ENCODE measurements at places on chromosomes 5 and 9.

- DNase-seq, result no peak
These were observed 73.5 kb upstream of the TMEM215 start for GRCh38 chr9:32709871-32710270.

DNA sequence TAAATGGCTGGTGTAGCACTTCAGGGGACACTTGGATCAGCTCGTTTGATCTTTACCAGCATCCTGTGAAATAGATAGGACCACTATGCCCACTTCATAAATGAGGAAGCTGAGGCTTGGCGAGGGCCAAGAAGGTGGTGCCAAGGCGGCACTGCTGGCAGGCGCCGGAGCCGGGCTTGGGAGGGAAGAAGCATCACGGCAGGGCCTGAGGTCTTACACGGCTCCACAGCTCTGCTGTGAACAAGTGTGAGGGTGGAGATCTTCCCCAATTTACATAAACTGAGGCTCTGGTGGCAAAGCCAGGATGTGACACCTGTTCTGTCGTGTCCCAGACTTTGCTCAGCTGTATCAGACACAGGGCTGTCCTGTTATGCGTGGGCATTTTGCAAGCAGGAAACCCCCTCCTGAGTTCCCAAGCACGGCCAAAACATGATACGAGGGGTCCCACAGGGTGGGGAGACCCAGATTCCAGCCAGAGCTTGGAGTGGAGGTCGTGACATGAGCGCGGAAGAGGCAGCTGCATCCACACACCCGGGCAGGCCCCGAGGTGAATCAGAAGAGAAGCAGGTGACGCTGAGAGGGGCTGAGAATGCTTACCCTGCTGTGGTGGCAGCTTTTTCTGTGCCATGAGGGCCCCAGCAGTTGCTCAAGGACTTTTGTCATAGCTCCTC, 117.5 kb upstream of the BOD1 start:
- DNase-seq, result no peak

GRCh38 chr5:32803656-32804055, 92.5 kb downstream of the NPR3 start:
- DNase-seq, result no peak

- DNase-seq, result no peak
These were observed 7.3 kb upstream of the RPS6 start for GRCh38 chr9:19387317-19387716.

DNA sequence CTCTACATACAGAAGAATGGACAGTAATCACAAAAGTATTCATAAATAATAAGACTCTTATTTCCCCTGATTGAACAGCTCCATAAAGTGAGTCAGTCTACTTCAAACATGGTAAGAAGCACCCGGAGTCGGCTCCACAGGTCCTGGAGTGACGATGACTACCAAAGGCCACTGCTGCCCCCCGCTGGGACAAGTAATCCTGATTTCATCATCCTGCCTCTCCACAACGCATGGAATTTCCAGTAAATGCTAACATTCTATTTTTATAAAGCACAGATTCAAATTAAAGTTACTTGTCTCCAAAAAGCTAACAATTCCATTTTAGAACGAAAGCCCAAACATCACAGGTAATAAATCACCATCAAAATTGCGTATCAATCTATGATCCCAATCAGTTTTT, 16.2 kb downstream of the ATPSCKMT start:
- DNase-seq, result no peak

GRCh38 chr9:7780261-7780988, 19.2 kb downstream of the DMAC1 start:
- no peak for DNase-seq

GRCh38 chr5:145934276-145934675, 2.1 kb upstream of the SH3RF2 start:
- no peak for DNase-seq

DNA sequence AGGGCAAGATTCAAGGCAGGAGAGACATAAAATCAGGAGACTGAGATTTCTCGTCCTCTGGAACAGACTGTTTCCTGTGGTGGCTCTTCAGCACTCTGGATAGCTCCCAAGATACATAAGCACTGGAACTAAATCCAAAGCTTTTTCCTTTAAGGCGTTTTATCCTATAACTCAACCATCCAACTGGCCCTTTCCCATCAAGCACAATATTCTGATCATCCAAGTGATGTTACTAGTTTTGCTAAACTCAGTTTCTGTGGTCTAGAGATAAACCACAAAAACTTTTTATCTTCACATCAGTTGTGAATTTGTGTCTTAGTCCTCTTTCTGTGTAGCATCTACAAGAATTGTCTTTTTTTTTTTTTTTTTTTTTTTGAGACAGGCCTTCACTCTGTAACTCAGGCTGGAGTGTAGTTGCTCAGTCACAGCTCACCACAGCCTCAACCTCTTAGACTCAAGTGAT, 299.4 kb downstream of the COX7C start:
- DNase-seq, result no peak

- no peak for DNase-seq
These were observed 14.0 kb downstream of the UBAP2 start for GRCh38 chr9:34034698-34035065.

DNA sequence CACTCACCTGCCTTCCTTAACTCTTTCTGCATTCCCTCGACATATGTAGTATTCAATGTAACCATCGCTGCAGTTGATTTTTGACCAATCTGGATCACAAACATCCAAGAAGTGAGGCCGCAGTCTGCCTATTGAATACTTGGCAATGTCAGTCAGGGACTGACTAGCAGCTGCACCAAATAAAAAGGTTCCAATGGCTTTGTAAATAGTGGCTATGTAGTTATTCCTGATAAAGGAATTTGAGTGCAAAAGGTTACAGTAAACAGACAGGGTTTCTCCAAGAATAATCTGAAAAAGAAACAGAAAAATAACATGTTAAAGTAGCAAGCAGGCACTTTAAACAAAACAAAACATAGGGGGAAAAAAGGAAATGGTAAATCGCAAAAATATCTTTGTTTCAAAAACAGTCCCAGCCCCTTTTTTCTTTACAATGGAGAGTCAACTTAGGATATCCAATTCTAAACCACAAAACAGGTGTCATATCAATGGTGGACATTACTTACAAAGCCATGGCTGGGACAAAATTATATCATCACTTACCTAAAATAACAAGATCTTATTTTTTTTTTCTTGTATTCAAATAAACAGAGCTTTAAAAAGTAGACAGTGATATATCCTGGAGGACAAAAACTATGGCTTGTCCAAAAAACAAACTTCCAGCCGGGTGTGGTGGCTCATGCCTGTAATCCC, 66.8 kb downstream of the PLPP1 start:
- no peak for DNase-seq

DNA sequence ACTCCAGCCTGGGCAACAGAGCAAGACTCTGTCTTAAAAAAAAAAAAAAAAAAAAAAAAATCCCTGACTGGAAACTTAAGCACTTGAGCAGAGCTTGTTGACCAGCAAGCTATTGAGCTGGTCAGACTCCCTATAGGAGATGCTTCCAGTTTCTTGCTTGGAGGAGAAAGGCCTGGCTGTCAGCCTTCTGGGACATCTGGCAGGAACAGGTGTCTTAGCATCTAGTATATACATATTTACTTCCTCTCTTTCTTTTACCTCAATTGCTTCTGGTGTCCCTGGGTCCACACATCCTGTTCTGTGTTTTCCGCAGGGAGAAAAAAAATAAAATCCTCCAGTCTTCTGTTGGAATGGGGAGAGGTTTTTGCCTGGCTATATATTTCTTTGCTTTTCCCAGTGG, 60.1 kb downstream of the PRKACG start:
- DNase-seq, result no peak

DNA sequence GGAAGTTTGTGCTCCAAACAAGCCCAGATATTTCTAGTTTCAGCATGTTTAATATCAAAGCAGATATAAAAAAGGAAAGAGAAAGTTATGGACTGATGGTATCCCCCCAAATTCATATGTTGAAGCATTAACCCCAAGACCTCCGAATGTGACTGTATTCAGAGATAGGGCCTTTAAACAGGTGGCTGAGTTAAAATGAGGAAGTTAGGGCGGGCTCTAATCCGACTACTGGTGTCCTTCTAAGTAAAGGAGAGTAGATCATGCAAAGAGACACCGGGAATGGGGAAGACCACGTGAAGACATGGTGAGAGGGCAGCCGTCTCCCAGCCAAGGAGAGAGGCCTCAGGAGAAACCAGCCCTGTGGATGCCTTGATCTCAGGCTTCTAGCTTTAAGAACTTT, 324.1 kb upstream of the KIF2A start:
- DNase-seq, result no peak

DNA sequence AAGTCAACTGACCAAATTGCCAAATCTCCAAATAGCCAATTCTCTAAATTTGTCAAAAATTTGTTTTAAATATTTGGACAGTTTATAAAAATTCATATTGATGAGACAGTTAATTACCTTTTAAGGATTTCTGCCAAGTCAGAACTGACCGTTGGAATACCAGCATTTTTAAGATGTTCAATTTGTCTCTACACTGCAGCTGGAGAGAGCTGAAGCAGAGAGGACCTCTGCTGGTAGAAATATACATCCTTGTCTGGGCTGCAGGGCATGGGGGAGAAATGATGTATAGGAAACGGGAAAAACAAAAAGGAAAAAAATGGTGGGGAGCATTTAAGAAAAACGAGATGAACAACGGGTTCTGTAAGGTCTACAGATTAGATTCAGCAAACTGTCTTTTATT, 16.8 kb downstream of the NR6A1 start:
- DNase-seq, result no peak
